ENCODE measurements at places on chromosomes 6 and 20.

- no peak for DNase-seq
Measured at GRCh38 chr6:166612471-166612881, 14.6 kb downstream of the RPS6KA2 start.

DNA sequence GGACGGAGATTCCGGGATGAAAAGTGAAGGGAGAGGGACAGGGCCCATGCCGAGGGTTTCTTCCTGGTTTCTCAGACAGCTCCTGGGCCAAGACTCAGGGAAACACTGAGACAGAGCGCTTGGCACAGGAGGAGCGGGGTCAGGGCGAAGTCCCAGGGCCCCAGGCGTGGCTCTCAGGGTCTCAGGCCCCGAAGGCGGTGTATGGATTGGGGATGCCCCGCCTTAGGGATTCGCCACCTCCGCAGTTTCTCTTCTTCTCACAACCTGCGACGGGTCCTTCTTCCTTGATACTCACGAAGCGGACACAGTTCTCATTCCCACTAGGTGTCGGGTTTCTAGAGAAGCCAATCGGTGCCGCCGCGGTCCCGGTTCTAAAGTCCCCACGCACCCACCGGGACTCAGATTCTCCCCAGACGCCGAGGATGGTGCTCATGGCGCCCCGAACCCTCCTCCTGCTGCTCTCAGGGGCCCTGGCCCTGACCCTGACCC is 55.0 kb upstream of the HLA-A start:
- peak; percentile 51 for DNase-seq

DNA sequence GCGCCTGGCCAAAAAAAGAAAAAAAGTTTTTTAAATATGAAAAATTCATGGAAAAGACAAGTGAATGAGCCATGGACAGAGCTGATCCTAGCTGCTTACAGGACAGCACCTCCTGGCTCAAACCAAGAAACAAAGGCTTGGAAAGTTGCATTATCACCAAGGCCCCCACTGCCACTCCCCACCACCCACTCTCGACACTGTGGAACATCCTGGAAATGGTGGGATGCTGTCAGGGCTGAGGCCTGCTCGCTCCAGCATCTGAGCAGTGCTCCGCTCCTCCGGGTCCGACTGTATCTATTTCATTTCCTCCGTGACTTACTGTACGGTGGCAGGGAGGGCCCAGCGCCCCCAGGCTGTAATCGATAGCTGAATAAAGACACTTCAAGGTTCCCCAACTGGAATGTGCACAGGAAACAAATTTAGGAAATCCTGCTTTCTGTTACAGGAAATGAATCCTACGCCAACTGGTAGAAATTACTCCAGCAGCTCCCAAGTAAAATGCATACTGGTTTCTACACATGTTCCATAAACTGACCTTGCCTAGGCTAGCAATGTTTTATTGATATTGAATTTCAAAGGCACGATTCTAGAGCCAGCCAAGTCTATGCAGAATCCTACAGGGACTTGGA is 109.5 kb upstream of the NFATC2 start:
- DNase-seq: no peak

DNA sequence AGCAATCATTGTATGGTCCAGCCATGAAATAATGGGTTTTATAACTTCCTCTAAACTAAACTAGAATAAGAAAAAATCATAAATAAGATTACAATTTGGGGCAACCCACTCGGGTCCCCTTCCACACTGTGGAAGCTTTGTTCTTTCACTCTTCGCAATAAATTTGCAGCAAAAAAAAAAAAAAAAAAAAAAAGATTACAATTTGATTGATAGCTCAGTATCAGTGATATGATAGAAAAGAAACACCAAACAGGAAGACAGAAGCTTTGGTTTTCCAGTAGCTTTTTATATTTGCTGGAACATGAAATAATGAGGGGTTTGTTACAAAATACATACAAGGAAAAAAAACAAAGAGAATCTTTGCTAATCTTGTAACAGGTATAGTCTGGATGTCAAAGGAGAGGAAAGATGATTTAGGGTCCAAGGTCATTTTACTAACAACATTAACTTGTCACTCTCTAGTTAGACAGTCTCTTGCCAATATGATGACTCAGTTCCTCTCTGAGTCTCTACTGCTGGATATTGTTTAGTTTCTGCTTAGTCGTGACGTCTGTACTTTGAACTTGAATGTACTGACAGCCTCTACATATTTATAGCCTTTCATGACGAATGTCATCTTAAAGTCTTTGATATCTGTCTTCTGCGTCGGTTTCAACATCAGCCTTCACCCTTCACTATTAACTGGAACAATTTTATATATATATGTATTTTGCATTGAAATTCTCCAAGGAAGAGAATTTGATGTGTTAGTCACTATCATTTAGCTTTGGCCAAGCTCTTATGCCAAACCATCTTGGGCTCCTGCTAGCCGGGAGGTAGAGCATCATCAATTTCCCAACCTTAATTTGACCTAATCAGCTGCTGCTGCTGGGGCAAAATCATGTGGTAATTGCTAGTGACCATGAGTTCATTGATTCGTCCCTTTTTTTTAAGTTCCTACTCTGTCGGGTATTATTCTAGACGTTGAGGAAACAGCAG is 213.1 kb upstream of the STXBP5 start:
- no peak for DNase-seq

- DNase-seq: peak; percentile 68
Measured at GRCh38 chr6:133891149-133891926, 2.4 kb downstream of the TCF21 start.

- no peak for DNase-seq
Measured at GRCh38 chr20:42775037-42775436, 414.7 kb downstream of the PTPRT start.

DNA sequence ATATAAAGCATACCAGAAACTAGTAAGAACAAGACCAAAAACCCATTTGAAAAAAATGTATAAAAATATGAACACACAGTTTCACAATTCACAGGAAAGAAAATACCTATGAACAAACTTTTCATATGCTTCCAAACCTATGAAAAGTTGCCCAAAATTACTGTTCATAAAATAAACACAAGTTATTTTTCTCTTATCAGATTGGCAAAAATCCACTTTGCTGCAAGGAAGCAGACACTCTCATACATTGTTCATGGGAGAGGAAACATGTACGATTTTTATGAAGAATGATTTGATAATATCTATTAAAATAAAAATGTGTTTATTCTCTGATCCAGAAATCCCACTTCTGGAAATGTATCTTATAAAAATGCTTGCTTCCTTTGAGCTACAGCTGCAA is 40.0 kb upstream of the OCSTAMP start:
- no peak for DNase-seq

GRCh38 chr6:154886016-154886415 is 109.1 kb upstream of the TIAM2 start:
- DNase-seq: no peak

GRCh38 chr20:39523405-39523804 is 561.3 kb downstream of the DHX35 start:
- no peak for DNase-seq

DNA sequence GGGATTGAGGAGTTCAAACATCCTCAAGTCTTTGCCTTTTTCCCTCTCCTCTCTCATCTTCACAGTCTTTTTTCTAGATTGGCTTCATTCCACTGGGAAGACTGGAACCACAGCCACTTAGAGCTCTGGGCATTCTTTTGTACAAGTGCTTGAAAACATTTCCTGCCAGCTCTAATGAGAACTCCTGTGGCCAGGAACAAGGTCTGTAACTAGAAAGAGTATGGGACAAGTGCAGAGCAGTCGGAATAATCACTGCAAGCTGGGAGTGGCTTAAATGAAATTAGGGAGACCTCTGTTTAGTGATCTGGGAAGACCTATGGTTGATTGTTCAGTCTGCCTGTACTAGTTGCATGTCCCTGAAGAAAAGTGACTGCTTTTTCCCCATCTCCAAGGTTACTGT is 41.0 kb upstream of the SMIM8 start:
- DNase-seq: no peak

DNA sequence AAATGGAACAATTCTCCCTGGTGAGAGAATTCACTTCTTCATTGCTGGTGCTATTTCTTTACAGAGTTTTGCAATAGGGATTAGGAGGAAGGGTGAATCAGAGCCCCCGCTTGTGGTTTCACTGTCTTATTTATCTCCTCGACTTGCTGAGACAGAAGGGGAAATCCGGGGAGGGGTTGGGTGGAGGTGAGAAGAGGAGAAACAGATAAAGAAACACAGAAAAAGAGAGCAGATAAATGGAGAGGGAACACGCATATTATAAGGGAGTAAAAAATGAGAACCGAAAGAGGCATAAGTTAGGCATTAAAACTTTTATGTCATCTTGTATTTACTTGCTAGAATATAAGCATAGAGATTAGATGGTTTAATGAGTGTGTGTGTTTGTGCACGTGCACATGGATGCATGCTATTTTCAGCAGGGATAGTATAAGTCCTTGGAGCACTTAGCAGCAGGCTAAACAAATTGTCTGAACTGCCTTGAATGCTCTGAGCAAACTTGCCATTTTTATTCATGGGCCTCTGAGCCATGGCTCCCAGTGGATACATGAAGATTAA is 105.0 kb downstream of the OLIG3 start:
- DNase-seq: peak; percentile 2

DNA sequence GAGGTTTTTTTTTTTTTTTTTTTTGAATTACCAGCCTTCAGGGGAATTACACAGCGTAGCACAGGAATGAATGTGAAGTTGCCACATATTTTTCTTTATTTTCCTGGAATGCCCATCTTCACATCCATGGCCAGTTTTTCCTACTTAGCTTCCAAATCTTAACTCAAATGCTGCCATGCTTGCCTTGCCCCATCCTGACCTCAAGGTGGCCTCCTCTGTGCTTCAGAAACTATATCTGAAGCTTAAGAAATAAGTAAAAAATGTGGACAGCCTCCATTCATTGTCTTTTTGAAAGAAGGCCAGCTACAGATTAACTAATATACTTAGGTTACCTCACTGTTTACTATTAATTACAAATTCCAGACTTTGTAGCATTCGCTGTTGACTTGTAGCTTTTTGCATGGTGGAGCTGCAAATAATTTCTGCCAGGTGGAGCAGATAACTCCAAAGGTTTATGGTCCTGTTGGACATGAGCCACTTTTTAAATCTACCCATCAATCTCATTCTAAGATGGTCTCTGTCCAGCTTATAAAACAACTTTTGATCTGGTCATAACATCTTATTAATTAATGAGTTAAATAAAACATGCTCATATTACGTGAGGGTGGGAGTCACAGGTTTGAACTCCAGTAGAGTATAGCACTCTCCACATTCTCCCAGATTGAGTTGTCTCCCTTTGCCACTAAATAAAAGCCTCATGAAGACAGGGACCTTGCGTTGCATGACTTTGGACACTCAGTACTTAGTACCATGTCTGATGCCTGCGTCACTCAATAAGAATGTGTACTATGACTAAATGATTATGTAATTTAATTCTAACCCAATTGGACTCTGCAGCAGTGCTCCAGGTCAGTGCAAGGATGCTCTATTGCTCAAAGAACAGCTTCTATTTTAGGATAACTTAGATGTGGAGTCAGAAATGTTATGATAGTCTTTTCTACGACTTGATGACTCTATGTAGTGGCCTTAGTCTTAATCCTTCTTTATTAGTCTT is 678.6 kb upstream of the CITED2 start:
- DNase-seq: peak; percentile 42

GRCh38 chr20:40813708-40814630 is 124.9 kb upstream of the MAFB start:
- no peak for DNase-seq

DNA sequence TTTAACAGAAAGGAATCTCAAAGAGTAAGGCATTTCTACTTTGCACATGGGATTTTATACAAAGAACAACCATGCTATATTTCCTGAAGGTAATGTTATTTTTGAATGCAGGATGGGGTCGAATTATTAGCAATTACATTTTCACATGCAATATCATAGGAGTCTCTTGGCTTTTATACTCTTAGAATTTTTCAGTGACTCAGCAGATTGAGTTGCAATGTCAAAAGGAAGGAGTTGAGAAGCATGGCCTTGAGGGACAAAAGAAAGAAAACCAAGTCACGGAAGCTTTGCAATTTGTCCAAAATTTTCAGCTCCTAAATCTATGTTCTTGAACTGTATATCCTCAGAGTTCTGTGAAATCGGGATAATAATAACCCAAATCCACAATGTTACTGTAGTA is 181.1 kb downstream of the GRM1 start:
- DNase-seq: no peak

DNA sequence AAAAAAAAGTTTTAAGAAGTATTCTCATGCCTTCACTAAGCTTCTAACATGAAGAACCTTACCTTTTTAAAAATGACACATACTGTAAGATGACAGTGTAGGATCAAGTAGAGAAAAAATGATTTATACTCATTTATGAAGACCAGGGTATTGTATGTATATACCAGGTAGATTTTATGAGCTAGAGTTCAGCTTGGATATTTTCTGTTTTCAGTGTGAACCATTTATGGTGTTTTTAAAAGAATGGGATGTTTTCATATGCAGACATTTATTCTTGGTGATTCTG is 24.4 kb downstream of the DUSP22 start:
- no peak for DNase-seq

- no peak for DNase-seq
Measured at GRCh38 chr6:29112135-29112534, 4.3 kb downstream of the OR2J3 start.

- DNase-seq: no peak
Measured at GRCh38 chr20:2285193-2285592, 10.6 kb upstream of the TGM3 start.

- no peak for DNase-seq
Measured at GRCh38 chr20:8074931-8075330, 55.4 kb upstream of the TMX4 start.

DNA sequence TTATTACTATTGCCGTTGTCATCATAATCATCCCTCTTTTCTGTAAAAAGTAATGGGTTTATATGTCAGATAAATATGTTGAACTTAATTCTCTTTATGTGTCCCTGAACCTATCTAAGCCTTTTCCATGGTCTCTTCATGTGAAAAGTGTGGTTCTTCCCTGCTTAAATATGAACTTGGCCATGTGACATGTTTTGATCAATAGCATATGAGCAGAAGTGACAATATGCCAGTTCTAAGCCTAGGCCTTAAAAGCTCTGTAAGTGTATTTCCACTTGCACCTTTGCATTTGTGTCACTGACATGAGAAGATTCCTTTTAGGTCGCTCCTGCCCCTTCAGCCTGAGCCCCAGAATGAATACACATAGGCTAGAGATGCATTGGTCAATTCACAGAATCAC is 188.4 kb upstream of the CCN2 start:
- no peak for DNase-seq

- no peak for DNase-seq
Measured at GRCh38 chr20:19453862-19454261, 241.4 kb downstream of the SLC24A3 start.

DNA sequence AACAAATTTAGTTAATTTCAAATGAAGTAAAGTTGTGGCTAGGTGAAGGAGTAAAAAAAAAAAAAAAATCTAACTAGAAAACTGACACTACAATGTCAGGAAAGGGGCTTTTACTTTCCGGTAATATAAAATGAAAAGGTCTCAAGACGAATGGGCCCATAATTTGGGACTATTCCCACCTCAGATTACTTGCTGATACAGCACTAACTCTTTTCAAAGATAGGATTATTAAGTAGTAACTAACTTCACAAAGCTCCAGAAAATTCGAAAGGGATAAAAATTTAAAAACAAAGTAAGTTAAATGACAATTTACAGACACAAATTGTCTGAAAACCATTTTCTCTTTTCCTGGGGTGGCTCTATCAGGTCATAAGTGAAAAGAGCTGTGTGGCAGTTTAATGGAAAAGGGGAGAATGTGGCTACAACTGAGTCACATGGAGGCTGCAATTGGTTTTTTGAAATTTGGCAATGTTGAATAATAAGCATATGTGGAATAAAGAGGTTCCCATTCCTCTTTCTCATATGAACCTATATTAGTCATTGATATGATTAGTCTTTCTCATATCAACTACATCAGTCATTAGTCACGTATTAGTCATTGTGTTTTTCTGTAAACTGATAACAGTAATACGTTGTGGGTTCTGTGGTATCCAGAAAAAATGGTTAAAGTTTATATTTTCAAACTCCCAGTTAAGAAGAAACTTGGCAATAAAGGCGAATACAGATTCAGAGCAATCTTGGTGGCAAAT is 78.0 kb downstream of the RWDD2A start:
- DNase-seq: peak; percentile 64

Data from adipocyte (in vitro differentiated cells).